Esophagus (tissue), 2 donors: ENCODE measurements at places on chromosomes 5 and 9. TPM values are rescaled to one million over a fixed set of nuclear protein-coding genes. Genes with fewer than 3 reads are reported as not detected.

Gene ELAVL2
- 0.02 TPM for polyA plus RNA-seq

Gene GABBR2
- polyA plus RNA-seq = not detected

Gene TRPM6
- polyA plus RNA-seq = 0.31 TPM

Gene IL9
- polyA plus RNA-seq = not detected

Gene ZFAND5
- polyA plus RNA-seq = 124 TPM

Gene C5orf52
- not detected for polyA plus RNA-seq

Gene AGXT2
- not detected for polyA plus RNA-seq

Gene ARL14EPL
- 0.05 TPM for polyA plus RNA-seq

Gene ANKS6
- 12.9 TPM for polyA plus RNA-seq
